ENCODE measurements at places on chromosomes 2 and 18. TPM values are rescaled to one million over a fixed set of nuclear protein-coding genes. Genes with fewer than 3 reads are reported as not detected.
A peak's percentile ranks its signal among the peaks of the same experiment; 100 is the strongest.

BUB1 gene
- total RNA-seq: 108 TPM

- no peak for DNase-seq
These were observed 179.5 kb downstream of the SMAD2 start for GRCh38 chr18:47750889-47751423.

GRCh38 chr2:9247786-9248185 lies 41.2 kb downstream of the ASAP2 start:
- no peak for DNase-seq

- peak; percentile 6 for DNase-seq
These were observed 244.8 kb downstream of the BABAM2 start for GRCh38 chr2:28135324-28135723.

- no peak for DNase-seq
These were observed 113.6 kb downstream of the METTL8 start for GRCh38 chr2:171320208-171320621.

DNA sequence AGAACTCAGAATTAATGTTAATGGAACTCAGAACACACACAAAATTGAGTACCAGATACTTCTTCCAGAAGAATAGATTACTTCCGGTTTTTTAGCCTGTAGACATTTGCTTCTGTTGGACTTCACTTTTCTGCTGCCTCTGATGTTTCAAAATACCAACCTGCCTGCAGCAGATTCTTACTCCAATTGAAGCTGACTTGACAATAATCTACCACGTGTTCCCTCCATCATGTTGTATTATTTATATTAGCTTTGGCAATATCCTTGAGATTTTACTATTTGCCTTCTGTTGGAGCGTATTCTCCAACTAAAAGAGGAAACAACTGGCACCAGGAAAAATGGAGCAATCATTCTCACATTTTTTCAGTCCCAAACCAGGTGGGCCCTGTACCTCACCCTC lies 3.1 kb upstream of the GORASP2 start:
- DNase-seq: no peak

KCNE4 gene
- 68.0 TPM for total RNA-seq

GRCh38 chr2:111186933-111187332 lies 66.2 kb downstream of the BCL2L11 start:
- DNase-seq: no peak

SAG gene
- 1.3 TPM for total RNA-seq

COLEC11 gene
- total RNA-seq: 0.77 TPM

IL1F10 gene
- not detected for total RNA-seq

DNA sequence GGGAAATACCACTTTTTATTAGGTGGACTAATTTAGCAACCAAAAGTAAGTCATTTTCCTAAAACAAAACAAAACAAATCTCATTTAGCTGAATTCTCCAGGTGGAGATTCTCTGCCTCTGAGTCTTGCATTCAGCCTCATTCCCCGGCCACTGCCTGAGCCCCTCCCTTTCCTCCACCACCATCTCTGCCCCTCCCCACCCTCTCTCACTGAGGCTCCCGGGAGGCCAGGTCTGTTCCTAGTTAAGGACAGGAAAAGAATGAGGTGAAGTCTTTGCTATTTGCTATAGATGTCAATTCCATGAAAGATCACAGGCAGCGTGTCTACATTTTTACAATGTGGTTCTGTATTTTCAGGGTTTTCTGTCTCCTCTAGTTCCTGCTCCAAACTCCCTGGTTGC lies 83.0 kb upstream of the SOX11 start:
- peak; percentile 64 for DNase-seq

- no peak for DNase-seq
These were observed 611 bp downstream of the ZNF512 start for GRCh38 chr2:27583390-27583915.

- no peak for DNase-seq
These were observed 83.3 kb downstream of the PTGR3 start for GRCh38 chr18:75125382-75126331.

NIF3L1 gene
- 56.4 TPM for total RNA-seq

DNA sequence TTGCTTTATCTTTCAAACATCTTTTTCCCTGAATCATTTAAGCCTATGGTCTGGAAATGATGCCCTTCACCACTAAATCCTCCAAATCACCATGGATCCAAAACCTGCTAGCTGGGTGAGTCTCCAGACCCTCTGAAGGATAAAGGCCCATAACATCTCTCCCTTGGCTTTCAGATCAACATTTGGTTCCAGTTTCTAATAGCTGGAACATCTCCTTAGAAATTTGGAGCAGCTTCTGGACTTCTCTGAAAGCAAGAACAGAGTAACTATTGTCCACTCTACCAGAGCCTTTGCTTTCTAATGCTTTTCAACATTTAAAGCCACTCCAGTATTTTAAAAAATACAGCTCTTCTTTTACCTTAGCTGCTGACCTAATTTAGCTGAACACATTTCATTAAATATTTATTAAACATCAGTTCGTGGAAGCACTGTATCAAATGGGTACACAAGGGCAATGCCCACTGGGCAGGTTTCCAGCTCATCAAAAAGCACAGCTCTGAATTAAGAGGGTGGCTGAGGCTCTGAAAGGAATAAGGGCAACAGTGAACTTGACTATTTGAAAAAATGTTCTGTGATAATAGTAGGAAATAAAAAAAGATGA lies 75.3 kb downstream of the GALNT3 start:
- no peak for DNase-seq

TSPYL6 gene
- not detected for total RNA-seq

DNA sequence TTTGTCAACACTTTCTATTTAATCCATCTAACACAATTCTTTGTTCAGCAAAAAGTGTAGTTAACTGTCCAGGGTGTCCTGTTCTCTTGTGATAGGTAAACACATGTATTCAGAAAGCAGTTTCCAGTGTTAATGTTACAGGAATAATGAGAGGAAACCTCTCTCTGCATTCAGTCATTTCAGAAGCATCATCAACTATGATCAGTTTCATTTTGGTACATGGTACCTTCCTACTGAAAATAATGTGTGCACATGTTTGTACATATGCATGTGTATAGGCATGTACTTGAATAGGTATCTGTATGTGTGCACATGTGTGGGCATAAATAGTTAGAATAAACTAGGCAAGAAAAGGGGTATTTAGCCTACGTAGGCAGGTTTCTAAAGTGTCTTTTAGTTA lies 16.6 kb downstream of the EFEMP1 start:
- DNase-seq: no peak

DNA sequence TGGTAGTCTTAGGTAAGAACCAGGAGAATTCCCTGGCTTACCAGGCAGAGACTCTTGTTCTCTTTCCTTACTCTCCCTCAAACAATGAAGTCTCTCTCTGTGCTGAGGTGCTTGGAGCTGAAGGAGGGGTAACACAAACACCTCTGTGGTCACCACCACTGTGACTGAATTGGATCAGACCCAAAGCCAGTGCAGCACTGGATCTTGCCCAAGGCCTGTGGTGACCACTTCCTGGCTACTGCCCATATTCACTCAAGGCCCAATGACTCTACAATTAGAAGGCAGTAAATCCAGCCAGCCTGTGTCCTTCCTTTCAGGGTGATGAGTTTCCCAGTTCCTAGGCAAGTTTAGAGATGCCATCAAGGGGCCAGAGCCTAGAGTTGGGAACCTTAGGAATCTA lies 706.8 kb downstream of the SLC4A3 start:
- no peak for DNase-seq

PAX8 gene
- 3.2 TPM for total RNA-seq

SYT4 gene
- total RNA-seq: 2.3 TPM

CFC1 gene
- not detected for total RNA-seq

DNA sequence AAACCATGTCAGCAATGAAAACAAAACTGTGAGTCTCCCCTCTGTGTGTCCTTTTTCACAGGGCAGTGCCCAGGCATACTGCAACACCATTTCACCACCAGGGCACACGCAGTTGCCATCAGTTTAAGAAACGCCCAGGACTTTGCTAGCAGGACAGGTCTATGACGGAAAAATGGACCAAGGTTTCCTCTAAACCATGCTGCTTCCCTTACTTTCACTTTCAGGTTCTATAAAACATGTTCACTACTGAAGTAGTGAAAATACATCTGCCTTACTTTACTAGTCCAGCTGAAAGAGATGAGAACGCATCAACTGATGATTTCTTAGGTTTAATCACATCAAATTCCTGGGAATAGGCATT lies 110.5 kb downstream of the TCF4 start:
- DNase-seq: no peak

DNA sequence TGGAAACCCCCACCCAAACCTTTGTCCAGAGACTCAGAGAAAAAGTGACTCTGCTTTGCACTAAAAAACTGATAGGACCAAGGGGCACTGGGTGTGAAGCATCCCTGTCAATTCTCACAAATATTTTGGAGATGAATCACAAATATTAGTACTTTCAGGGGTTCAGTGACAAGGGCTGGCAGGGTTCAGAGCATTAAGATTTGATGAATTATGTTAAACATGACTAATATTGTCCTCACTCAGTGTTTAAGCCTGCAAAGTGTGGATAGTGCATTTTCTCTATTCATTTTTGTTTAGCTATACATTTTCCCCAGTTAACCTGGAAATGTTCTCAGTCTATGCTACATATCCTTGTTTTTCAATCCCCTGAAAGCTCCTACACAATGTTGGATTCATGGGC lies 65.3 kb upstream of the CCDC68 start:
- no peak for DNase-seq

SKA1 gene
- total RNA-seq: 37.3 TPM

- no peak for DNase-seq
These were observed 133.9 kb upstream of the CDH20 start for GRCh38 chr18:61199171-61199848.

STPG4 gene
- total RNA-seq: 0.75 TPM

- no peak for DNase-seq
These were observed 56.8 kb upstream of the ETAA1 start for GRCh38 chr2:67340133-67341011.

- DNase-seq: no peak
These were observed 56.0 kb downstream of the ATIC start for GRCh38 chr2:215367662-215368492.

DNA sequence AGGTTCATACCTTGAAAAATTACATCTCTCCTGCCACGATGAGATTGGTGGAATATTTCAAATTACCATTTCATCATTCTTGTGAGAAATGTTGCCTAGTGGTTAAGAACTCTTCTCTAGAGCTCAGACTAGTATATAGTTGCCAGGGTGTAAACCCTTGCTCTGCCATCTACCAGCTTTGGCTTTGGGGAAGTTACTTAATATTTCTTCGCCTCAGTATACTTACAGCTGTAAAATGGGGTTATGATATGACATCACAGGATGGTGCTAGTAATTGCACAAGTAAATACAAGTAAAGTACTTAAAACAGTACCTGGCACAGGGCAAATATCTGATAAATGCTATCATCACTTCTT lies 1.5 kb downstream of the SPOPL start:
- DNase-seq: peak; percentile 4

IKZF2 gene
- total RNA-seq: 68.6 TPM

KCNJ3 gene
- not detected for total RNA-seq

All from A673 (cell line).